ENCODE measurements at places on chromosomes 2 and 18.

GRCh38 chr18:79429785-79430281 is 34.1 kb downstream of the NFATC1 start:
- DNase-seq = no peak

GRCh38 chr2:11123001-11123809 is 32.1 kb upstream of the SLC66A3 start:
- DNase-seq = no peak

- DNase-seq = no peak
Measured at GRCh38 chr2:166333801-166334200, 41.9 kb downstream of the SCN9A start.

DNA sequence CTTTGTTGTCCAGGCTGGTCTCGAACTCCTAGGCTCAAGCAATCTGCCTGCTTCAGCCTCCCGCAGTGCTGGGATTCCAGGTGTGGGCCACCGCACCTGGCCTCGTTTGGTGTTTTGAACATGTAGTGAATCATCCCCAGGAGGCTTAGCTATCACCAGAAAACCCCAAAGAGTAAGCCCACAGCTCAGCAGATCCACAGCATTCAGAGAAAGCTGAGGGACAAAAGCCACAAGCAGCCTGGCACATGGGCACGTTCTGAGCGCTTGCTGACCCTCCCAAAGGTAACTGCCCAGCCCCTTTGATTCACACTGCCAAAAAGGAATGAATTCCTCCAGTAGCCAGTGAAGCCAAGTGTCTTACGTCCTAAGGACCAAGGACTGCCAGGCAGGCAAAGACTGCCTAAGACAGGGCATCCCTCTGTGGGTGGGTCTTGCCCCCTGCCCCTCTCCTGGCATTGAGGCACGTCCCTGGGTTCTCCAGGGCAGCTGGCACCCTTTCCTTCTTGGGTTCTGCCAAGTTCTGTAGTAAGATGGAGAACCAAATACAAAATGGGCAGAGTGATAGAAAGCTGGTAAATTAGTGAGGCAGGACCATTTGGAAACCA is 31.7 kb downstream of the MBP start:
- DNase-seq = no peak

DNA sequence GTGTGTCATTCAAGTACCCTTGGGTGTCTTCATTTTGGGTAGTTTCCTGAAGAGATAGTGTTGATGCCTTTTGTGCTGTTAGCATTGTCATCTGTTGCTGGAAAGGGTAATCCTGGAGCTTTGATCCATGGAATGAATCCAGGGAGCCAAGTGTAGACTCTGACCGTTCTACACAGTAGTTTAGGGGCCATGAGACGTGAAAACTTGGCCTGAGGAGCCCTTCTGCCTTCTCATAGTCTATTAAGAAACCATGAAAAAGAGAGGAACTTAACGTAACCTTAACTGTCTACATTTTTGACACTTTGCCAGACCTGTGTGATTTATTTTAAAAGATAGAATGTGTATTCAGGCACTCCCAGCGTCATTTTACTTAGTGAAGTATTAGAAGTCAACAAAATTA is 194.0 kb downstream of the BABAM2 start:
- DNase-seq = no peak

GRCh38 chr2:200747668-200748618 is 63.8 kb upstream of the BZW1 start:
- no peak for DNase-seq

- no peak for DNase-seq
Measured at GRCh38 chr18:39805218-39805617, 2149.8 kb upstream of the PIK3C3 start.

DNA sequence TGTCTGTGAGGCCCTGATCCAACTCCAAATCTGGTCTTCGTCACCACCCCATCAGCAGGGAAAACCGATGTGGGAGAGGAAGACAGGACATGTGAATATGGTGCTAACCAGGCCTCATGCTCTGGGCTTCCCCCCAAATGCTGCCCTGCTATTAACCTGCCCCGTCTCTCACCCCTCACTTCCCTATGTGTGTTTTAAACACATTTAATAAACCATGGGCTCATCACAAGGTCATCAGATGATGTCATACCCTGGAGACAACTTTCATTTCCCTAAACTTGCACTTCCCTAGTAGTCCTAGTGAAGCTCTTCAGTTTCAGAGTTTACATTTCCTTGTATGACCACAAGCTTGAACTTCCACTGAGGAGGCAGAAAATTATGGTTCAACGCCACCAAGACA is 49.9 kb downstream of the CD8B2 start:
- no peak for DNase-seq

DNA sequence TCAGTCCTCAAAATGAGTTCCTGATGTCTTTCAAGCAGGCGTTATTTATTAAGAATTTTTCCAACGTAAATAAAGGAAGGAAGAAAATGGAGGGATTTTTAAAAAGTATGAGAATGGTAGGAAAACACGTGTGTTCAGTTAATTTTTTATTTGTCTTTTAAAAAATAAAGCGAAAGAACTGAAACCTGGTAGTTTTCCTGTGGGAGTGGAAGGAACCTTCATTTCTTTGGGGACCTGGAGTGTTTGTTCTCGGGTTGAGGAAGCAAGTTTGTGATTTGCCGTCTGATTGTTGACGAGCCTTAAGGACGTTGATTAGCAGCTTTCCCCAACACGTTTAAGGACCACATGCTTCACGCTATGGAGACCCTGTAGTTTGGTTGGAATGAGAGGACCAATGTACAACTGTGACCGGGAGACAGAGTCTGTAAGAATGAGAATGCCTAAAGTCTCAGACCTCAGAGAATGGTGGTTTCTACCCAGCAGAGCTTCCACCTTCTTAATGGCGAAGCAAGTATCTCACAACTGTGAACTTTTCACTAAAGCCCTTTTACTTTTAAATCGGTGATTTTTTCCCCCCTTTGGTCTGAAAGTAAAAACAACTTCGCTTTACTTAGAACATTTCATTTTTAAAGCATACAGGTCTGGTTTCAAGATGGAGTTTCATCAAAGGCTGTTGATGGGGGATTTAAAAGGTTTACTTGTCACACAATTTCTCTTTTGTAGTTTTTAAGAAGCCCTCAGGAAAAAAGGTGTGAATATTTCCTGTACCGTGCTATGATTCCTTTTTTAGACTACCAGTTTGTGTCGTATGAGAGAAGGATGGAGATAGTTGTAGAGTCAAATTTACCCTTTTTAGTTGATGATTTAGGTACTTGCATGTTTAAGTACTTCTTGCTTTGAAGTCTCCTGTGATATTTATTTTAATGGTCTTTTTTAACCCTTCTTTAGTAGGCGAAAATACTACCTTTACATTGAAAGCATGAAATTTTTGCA is 1.4 kb downstream of the TTC39C start:
- DNase-seq = no peak

DNA sequence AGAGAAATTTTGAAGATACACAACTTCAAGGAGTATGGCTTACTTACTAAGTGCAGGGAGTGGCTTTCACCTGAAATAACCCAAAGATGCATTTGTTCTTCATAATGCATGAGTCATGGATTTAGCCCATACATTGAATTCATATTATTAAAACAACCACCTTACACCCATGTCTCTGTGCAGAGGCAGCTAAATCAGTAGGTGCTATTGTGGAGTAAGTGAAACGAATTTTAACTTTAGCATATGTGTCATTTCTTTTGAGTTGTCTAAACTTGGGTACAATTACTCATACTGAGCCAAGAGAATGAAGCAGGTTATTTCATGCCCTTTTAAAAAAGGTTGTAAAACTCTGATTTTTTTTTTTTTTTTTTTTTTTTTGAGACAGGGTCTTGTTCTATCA is 11.0 kb upstream of the ANKRD29 start:
- no peak for DNase-seq

DNA sequence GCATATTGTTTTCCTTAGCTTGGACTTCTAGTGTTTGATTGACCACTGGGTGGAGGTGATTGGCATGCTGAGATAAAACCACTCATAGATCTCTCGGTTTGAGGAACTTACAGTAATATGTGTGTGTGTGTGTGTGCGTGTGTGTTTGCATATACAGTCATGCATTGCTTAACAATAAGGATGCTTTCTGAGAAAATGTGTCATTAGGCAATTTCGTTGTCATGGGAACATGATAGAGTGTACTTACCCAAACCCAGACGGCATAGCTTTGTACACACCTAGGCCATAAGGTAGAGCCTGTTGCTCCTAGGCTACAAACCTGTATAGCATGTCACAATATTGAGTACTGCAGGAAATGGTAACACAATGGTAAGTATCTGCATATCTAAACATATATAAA is 167.3 kb downstream of the NYAP2 start:
- no peak for DNase-seq

DNA sequence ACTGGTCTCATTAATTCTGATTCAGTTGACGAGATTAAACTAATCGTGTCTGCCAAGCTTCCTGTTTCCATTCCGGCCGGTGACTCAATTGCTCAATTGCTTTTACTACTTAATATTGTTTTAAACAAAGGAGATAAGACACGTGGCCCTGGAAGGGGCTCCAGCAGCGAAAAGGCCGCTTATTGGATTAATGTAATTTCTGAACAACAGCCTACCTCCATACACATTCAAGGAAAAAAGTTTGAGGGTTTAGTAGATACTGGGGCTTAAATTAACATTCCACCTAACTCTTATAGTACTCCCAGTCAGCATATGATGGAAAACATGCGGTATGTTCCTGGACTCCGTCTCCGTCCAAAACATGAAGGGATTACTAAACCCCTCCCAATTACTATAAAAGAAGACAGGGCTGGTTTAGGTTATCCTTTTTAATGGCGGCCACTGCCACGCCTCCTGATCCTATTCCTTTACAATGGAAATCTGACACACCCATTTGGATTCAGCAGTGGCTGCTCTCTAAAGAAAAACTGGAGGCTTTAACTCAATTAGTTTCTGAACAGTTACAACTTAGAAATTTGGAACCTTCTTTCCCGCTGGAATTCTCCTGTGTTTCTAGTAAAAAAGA is 27.1 kb downstream of the VPS54 start:
- DNase-seq = no peak

DNA sequence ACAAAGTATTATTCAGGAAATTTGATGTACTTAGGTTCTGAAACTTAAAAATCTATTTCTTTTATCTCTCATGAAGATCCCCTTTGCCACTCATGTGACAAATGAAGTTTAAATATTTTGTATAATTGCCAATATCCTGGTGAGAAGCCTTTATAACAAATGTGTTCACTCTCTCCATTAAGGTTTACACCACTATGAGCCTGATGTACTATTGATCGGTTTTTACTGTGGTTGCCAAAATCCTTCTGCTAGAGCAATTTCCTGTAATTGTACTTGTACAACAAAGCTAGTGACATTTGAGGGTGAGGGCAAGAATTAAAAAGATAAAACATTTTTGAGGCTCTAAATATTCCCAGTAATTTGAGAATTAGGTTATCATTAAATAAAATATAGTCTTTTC is 222.3 kb upstream of the CDH19 start:
- DNase-seq = no peak

DNA sequence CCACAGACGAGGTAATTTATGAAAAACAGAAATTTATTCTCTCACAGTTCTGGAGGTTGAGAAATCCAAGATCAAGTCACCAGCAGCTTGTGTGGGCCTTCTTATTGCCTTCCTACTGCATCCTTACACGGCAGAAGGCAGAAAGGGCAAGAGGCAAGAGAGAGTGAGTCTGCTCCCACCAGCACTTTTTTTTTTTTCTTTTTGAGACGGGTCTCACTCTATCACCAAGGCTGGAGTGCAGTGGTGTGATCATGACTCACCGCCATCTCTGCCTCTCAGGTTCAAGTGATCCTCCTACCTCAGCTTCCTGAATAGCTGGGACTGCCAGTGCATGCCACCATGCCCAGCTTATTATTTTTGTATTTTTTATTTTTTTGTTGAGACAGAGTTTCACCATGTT is 78.5 kb upstream of the HK2 start:
- DNase-seq = no peak

DNA sequence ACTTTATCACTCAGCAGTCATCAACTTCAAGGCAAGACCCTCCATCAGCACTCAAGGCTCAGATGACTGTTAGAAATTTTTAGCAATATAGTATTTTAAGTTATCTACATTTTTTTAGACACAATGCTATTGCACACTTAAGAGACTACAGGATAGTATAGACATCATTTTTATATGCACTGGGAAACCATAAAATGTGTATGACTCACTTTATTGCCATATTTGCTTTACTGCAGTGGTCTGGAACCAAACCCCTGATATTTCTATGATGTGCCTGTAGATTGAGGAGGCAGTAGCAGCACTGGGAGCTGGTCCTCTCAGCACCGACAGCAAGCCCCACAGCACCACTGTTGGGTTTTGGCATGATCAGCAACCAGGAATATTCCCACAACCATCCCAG is 264.8 kb upstream of the HNRNPA3 start:
- DNase-seq = no peak

GRCh38 chr2:230335864-230336506 is 9.0 kb downstream of the SP140L start:
- no peak for DNase-seq

- DNase-seq = no peak
Measured at GRCh38 chr2:170715062-170715931, at the start of gene SP5. SP5 (plus strand) TSS chr2:170715337; CDS start chr2:170715513, 176 bp downstream.

GRCh38 chr18:58992301-58993231 is 127.9 kb downstream of the ZNF532 start:
- DNase-seq = no peak

DNA sequence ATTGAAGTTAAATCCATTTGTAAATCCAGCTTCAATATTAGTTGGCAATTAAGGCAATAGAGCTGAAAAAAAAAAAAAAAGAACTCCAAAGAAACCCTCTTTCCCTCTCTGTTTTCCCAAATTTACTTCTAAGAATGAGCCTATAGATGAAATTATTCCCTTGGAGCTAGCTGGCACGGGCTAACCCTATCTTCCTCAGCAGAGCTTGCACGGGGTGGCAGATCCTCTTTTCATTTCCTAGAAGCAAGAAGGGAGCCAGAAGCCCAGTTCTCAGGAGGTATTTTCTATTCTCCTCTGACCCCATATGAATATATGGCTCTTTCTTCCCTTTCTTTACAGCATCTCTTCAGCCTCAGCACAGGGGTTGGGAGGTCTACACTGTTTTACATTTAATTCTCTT is 426.0 kb downstream of the TGIF1 start:
- no peak for DNase-seq

GRCh38 chr2:19635951-19636510 is 265.8 kb downstream of the TTC32 start:
- DNase-seq = no peak

GRCh38 chr2:54271843-54272627 is 16.0 kb upstream of the TSPYL6 start:
- no peak for DNase-seq

GRCh38 chr18:79634593-79635426 is 44.8 kb upstream of the CTDP1 start:
- DNase-seq = no peak

- no peak for DNase-seq
Measured at GRCh38 chr18:3405713-3406112, 44.3 kb upstream of the TGIF1 start.

- no peak for DNase-seq
Measured at GRCh38 chr2:33069894-33070651, 123.3 kb downstream of the LTBP1 start.

DNA sequence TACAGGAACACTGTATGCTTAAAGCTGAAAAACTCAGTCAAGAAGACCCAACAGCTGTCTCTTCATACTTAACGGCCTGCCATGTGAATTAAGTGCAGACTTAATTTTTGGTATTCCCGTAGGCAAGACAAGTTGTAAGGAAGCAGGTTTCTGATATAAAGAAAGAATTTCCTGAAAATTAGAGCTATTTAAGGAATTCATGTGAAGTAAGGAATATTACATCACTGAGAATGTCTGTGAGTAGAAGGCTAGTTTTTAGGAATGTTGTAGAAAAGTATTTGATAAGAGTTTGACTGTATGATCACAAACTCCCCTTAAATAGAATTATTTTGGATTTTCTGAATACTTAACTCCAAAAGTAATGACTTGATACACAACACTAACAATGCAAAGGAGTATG is 51.0 kb downstream of the WDR33 start:
- DNase-seq = no peak
